ENCODE measurements at places on chromosomes 11 and 22.

DNA sequence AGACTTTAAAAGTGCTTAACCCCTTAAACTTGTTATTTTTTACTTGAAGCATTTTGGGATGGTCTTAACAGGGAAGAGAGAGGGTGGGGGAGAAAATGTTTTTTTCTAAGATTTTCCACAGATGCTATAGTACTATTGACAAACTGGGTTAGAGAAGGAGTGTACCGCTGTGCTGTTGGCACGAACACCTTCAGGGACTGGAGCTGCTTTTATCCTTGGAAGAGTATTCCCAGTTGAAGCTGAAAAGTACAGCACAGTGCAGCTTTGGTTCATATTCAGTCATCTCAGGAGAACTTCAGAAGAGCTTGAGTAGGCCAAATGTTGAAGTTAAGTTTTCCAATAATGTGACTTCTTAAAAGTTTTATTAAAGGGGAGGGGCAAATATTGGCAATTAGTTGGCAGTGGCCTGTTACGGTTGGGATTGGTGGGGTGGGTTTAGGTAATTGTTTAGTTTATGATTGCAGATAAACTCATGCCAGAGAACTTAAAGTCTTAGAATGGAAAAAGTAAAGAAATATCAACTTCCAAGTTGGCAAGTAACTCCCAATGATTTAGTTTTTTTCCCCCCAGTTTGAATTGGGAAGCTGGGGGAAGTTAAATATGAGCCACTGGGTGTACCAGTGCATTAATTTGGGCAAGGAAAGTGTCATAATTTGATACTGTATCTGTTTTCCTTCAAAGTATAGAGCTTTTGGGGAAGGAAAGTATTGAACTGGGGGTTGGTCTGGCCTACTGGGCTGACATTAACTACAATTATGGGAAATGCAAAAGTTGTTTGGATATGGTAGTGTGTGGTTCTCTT lies 2.8 kb downstream of the MALAT1 start:
- no peak for DNase-seq

- no peak for DNase-seq
Observed at GRCh38 chr22:32676191-32676590, 125.3 kb upstream of the TIMP3 start.

DNA sequence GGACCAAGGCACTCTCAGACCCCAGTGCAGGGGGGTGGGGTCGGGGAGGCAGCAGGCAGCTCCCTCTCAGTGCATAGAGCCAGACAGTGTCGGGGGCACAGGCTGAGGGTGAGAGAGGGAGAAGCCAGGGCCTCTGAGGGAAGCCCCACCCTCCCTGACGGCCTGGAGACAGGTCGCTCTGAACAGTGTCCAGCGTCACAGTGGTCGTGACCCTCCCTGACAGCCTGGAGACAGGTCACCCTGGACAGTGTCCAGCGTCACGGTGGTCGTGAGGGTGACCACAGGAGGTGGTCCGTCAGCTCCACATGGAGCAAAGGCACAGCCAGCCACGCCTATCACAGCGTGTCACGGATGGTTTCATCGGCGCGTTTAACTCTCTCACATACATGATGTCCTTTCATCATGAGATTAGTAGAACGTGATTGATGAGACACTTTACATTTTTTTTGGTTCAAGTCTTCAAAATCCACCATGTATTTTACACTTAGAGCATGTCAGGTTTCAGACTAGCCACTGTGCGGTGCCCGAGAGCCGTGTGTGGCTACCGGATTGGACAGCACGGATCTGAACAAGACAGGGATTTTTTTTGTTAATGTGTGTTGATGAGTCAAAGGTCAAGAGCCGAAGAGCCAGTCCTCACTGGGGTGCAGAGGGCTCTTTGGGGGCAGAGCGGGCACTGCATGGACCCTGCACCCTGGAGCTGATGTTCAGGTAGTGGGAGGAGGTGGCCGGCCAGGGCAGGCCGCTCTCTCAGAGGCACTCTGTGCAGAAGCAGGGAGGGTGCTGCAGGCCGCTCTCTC lies 23.9 kb upstream of the PANX2 start:
- DNase-seq, result no peak

DNA sequence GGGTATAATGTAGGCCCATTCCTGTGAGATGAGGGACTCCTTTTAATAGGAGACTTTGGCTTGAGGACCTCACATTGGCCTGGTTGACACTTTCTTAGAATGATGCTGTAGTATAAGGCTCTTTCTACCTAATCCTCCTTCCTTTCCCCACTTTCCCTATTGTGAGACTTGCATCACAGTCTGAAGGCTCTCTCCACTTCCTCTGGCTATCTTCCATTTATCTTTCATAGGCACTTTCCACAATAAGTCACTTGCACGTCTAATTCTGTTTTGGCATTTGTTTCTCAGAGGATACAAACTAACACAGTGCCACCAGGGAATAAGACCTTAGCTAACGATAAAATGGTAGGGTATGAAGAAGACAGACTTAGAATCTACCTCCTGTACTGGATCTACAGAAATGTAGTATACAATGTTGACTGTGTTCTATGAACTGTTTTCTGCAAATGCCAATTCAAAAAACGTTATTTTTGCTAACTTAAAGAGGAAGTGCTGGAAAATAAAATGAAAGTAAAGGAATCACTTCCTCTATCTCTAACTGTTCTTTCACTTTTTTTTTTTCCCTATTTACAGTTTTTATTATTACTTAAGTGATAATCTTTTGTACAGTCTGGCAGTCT lies 17.9 kb upstream of the PDE3B start:
- DNase-seq, result no peak

- no peak for DNase-seq
Observed at GRCh38 chr11:87081358-87081757, 43.6 kb downstream of the TMEM135 start.

- DNase-seq, result no peak
Observed at GRCh38 chr11:46364791-46365190, 16.7 kb upstream of the MDK start.

GRCh38 chr11:130474637-130475400 lies 26.4 kb downstream of the ADAMTS15 start:
- DNase-seq, result no peak

GRCh38 chr11:95727620-95728019 lies 62.0 kb downstream of the FAM76B start:
- no peak for DNase-seq

DNA sequence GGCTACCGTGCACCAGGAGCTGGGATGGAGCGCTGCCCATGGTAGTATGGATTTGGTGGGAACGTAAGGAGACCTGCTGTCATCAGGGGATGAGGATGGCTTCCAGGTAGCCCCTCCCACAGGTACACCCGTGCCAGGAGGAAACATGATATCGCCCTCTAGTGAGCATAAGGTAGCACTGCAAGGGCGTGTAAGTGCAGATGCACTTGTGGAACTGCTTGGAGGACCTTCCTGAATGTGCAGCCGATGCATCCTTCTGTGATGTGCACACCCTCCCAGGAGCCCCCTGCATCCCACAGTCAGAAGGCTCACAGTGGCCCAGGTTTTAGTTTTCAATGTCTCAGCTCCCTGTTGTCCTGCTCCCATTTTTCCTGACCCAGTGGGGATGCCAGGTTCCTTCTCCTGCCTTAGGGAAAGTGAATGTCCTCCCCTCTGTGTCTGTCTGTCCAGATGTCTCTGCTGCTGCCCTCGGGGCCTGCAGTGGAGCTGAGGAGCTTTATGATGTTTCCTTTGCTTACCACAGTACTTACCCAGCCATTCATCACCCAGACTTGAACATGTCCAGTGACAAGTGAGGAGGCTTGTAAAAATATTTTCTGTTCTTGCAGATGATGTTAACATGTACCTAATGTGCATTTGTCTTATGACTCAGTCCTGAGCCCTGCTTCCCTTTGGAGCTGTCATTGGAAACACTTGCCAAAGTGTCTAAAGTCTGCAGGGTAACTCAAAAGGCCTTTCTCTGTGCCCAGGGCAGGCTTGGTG lies 49.2 kb downstream of the DBX1 start:
- DNase-seq, result no peak

DNA sequence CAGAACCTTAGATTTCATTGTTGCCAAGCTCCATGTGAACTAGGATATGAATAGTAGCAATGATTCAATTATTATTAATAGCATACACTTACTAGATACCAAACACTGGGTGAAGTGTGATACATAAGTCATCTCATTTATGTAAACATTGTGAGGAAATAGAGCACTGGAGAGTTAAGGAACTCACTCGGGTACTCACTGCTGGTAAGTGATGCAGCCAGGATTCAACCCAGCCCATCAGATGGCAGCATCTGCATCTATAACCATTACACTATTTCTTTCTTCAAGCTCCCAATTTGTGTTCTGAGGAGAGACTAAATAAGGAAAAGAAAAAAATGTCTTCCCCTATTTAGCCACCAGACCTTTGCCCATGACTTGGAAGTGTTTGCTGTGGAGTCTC lies 10.2 kb upstream of the ALG8 start:
- DNase-seq, result no peak

GRCh38 chr11:96313163-96313562 lies 29.8 kb downstream of the MAML2 start:
- DNase-seq, result no peak

- no peak for DNase-seq
Observed at GRCh38 chr11:86274503-86274902, 27.5 kb upstream of the HIKESHI start.

- DNase-seq, result no peak
Observed at GRCh38 chr22:20009582-20010306, 6.9 kb downstream of the ARVCF start.

DNA sequence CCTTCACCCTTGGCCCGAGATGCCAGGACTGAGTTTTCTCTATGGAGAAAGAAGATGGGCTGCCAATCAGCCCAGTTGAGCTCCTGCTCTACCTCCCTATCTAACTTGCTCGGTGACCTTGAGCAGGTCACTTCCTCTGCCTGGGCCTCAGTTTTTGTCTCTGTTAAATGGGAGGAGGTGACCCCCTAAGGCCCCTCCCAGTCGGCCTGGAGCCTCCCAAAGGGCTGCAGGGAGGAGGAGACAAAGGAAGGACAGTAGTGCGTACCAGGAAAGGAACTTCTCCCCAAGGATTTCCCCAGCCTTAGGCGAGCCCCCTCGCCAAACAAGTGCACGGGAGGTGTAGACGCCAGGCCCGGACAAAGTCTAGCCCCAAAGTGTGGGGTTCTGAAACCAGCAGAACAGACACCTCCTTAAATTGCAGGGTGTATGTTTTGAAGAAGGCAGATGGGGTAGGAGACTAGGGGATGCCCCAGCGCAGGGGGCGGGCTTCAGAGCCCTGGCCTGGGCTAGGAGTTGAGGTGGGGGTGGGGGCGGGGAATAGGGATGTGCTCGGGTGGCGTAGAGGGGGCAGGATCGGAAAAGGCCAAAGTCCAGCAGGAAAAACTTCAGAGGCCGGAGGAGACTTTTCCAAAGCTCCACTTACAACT lies 1.0 kb downstream of the CBX7 start:
- DNase-seq, result no peak

GRCh38 chr22:48403521-48404403 lies 1423.9 kb downstream of the BRD1 start:
- no peak for DNase-seq

DNA sequence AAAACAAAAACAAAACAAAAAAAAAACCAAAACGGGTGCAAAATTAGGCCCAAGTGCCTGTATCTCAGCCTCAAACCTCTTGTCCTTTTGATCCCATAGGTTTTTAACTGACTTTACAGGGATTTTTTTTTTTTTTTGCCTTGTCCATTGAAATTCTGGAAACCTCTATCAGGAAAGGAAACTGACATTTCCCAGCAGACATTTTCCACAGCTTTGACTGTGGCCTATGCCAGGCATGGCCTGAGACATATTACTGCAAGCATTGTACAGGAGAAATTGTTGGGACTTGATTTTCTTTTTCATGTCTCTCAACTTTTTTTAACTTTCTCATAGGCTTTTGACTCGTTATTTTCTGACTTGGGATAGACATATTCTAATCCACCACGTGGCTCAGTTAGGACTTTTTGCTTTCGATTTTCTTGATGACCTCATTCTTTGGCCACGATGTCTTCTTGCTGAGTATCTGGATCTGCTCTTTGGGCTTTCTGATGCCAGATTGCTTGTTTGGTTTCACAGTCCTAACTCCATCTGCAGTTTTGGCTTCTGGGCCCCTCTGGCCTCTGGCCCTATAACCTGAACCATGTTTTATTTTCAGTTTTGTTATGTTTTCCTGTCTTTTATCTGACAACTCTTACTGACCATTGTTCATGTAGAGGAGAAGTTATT lies 336.1 kb upstream of the C11orf87 start:
- no peak for DNase-seq

DNA sequence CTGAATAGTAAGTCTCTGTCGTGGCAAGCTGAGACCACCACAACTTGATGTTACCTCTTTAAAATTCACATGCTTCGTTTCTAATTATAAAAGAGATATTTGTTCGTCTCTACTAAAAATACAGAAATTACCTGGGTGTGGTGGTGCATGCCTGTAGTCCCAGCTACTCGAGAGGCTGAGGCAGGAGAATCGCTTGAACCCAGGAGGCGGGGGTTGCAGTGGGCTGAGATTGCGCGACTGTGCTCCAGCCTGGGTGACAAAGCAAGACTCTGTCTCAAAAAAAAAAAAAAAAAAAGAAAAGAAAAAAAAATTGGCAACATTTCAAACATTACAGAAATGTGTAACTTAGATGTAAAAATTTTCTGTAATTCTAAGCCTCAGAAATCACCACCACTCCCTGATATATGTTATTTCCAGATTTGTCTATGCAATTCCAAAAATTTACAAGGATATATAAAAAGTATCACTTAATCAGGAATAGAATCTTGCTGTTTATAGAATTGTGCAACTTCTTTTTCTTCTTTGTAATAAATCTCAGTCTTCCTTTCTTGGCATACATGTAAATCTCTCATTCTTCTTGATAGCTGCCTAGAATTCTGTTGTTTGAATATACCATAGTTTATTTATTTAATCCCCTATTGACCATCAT lies 37.3 kb downstream of the C11orf96 start:
- DNase-seq, result no peak

- no peak for DNase-seq
Observed at GRCh38 chr22:24809331-24809730, 3.3 kb downstream of the SGSM1 start.

GRCh38 chr22:40449676-40450035 lies 79.3 kb downstream of the SGSM3 start:
- DNase-seq, result no peak

GRCh38 chr11:83693306-83693992 lies 407.3 kb upstream of the CCDC90B start:
- DNase-seq, result no peak

Measured in SK-N-MC (cell line).